Stimulated activated naive CD8-positive, alpha-beta T cell treated with anti-CD3 and anti-CD28 coated beads, Interleukin-15, Interleukin-2, amounts not matched to agents 100 U/mL and 50 U/mL, for 24 hours (primary cell): ENCODE measurements at places on chromosomes 12 and 14.

GRCh38 chr12:132617822-132618682 lies 524 bp upstream of the P2RX2 start:
- DNase-seq = no peak

DNA sequence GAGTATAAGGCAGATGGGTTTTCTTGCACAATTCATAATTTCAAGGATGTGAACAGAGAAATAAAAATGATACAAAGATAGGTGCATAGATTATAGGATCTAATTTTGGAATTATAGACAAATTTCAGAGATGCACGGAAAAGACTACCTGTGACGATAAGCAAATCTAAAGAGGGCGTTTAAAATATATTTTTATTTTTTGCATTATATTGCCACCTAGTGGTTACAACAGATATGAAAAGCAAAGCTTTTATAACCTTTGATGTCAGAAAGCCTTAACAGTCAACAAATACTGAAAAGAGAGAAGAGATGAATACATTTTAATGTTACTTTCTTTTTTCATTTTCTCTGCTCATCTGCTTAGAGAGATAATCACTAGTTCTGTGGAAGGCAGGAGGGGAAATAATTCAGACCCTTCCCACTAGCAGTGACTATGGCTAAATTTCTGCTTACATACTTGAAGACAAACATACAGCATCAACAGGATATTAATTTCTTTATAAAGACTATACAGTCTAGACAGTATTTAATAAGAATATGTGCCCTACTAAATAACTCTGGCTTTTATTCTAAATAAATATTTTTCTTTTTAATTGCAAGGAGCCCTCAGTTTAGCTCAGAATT lies 46.3 kb downstream of the NTS start:
- DNase-seq = no peak

GRCh38 chr12:118513611-118514010 lies 137.3 kb downstream of the SUDS3 start:
- no peak for DNase-seq

DNA sequence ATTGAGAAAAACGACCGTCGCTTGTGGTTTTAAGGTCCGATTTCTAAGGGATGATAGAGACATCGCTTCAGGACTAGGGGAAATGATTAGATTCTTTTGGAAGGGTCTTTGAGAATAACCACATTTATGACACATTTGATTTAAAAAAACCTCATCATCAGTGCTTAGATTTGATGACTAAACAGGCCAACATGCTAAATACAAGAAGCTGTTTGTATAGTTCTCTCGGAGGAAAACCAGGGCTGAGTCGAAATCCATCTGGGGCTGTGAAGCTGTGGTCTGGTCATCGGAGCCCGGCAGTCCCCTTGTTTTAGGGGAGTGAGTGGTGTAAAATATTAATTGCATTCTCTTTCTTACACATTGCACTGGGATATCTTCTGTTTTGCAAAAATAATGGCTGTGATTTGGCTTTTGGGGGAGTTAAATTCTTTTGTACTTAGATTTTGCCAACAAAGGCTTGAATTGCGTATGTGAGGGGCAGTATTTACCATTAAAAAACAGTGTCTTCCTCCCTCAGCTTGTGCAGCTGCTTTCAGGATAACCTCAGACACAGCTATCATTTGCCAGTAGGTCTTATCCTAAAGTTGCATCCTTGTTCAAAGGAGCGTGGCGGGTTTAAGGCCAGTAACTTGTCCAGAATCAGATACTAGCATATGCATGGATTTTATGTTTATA lies 550 bp downstream of the GNG2 start:
- DNase-seq = no peak

GRCh38 chr12:20183563-20183962 lies 184.8 kb upstream of the PDE3A start:
- no peak for DNase-seq

- no peak for DNase-seq
Observed at GRCh38 chr12:23885394-23885793, 64.1 kb downstream of the SOX5 start.

- no peak for DNase-seq
Observed at GRCh38 chr14:91257328-91258010, 13.0 kb upstream of the GPR68 start.

- DNase-seq = no peak
Observed at GRCh38 chr12:71771069-71771468, 16.4 kb downstream of the RAB21 start.

DNA sequence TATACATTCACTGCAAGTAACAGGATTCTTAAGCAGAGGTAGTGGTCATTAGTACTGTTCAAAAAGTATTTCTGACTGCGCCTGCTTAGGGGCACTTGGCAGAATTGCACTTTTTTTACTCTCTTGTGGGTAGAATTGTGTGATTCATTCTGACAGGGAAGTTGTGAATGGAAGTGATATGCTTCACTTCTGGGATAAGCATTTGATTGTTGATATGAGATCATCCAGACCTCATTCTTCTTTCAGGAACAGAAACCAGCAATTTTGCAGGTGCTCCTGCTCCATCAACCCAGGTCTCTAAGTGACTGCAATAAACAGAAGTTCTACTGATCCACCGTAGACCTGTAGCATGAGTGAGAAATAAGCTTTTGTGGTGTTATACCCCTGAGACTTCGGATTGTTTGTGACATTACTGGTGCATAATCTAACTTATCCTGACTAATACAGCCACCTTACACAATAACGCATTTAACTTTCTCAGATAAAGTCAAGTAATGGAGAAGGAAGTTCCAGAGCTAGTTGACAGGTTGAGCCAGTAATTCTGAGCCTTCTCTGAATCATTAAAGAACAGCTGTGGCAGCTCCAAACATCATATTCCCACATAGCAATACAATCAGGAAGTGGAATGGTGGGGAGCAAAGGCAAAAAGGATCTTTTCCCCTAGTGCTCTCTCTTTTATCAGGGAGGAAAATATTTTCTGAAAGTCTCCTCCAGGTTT lies 387.9 kb downstream of the SYT1 start:
- no peak for DNase-seq

- no peak for DNase-seq
Observed at GRCh38 chr14:61632807-61633206, 62.5 kb upstream of the HIF1A start.

GRCh38 chr14:100762089-100762515 lies 35.4 kb downstream of the DLK1 start:
- no peak for DNase-seq

GRCh38 chr14:35231207-35231760 lies 60.9 kb upstream of the PSMA6 start:
- no peak for DNase-seq

GRCh38 chr12:122062832-122063693 lies 15.5 kb upstream of the MLXIP start:
- DNase-seq = no peak

GRCh38 chr14:41950428-41951151 lies 343.9 kb downstream of the LRFN5 start:
- DNase-seq = no peak

DNA sequence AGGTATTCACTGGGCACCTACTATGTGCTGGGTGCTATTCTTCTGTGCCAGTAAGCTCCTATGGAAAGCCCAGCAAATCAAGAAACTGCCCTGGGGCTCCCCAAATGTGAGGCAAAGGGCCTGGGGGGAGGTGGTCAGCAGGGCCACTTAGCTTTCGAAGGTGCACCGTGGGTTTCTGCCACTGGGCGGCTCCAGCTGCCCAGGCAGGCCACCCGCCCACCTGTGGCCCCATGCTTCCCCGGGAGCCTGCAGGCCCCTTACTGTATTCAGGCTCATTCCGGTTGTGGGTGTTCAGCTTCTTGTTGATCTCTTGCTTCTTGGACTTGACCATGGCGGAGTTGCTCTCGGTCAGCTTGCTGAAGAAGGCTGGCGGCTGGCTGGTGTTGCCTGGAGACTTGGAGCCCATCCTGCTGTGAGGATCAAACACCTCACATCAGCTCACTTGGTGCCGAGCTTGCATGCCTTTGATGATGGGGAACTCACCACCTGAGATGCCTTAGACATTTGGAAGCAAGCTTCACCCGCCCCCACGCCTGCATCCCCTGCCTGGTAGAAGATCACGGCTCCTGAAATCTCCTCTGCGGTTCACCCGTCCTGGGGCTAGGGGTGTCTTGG lies 37.3 kb downstream of the RFLNA start:
- DNase-seq = no peak

GRCh38 chr14:59704054-59704645 lies 127.5 kb upstream of the CCDC175 start:
- no peak for DNase-seq

GRCh38 chr12:71556875-71557274 lies 106.8 kb downstream of the ZFC3H1 start:
- no peak for DNase-seq

GRCh38 chr12:91931111-91931510 lies 214.5 kb downstream of the BTG1 start:
- no peak for DNase-seq
